Kidney (tissue), 22 donors: ENCODE measurements at places on chromosomes 2 and 18.

- DNase-seq = no peak
Observed at GRCh38 chr2:15031745-15032240, 399.3 kb downstream of the LRATD1 start.

DNA sequence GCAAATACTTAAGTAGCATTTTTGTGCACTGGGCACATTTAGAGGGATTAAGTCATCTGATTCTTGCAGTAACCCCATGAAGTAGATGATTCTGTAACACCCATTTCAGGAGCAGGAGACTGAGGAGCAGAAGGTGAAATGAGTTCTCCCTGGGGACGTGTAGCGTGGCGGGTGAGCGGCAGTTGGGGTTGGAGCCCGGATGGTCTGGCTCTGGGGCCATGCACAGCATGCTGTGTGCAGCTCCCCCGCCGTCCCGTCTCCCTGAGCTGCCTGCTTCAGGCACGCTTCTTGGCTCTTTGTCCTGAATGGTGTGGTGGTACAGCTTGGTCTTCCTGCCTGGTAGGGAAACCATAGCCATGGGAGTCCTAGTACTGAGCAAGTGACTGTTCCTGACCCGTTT, 32.4 kb downstream of the INPP4A start:
- no peak for DNase-seq

DNA sequence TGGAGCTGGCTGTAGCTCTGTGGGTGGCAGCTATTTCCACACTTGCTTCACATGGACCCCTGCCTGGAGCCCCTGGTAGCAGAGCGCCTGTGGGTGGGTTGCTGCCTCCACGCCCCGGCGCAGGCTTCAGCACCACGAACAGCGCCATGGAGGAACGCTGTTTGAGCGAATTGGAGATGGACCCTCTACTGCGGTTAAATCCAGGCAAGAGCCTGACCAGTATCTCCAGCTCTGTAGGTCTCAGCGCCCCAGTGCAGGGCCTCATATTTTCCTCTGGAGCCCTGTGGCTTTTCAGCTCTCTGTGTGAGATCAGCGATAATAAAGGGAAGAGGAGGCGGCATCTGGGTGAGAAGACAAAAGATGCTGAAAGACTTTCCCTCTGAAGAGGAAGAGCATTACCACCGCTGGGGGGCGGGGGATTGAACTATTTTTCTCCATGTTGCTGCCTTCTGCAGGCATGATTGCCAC, 12.0 kb downstream of the ONECUT2 start:
- peak; percentile 86 for DNase-seq

DNA sequence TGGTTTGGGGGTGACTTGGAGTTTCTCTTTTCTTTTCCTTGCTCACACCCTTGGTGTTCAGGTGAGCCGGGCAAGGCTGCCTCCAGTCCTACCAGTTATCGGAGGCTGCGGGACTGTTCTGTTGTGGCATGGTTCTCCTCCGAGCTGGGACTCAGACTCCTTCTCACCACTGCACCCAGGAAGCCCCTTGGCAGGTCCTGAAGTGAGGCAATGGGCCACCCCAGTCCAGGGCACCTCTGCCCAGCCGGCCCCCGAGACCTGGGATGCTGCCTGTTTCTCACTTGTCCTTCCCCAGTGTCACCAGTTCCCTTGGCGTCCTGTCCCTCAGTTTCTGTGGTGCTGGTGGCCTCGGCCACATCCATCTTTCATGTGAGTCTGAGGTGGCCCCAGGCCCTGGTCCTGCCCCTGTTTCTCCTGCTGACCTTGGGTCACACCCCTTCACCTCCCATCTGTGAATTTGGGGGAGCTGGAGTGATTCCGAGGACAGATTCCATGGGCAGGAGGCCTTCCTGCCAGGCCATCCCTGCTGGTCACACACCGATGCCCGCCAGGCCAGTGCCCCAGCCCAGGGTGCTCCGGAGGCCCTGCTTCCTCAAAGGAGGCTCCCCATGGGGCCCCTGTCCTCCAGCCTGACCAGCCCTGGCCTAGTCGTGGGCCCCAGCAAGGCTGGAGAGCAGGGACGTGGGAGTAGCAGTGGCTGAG, 6.6 kb upstream of the KLHL30 start:
- no peak for DNase-seq

DNA sequence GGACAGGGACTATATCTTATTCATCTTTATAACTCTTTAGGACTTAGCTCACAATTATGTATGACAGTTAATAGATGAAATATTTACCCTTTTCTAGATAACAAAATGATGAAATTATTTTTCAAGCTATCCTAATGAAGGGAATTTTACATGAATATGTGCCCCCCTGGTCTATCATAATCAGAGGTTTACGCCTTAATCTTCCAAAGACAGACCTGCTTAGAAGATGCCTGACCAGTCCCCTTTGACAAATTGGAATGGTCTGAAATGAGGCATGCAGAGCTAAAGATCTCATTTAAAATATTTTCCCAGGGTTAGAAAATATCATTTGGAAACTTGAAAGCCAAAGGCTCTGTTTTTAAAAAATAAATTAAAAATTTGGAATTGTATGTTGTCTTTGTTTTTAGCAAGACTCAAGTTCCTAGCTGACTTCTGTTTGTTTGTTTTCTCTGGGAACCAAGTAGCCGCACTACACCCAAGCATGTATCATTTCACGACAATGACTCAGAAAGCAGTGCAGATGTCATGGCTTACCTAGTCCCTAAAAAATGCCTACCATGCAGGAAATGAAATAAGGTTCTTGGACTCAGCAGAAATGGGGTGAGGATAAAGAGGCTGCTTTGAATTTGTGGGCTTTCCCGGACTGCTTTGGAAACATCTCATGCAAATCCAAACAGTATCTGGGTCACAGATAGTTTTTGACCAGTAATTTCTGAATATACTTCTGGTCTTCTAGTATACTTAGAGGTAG, 162.1 kb downstream of the ZEB2 start:
- no peak for DNase-seq

DNA sequence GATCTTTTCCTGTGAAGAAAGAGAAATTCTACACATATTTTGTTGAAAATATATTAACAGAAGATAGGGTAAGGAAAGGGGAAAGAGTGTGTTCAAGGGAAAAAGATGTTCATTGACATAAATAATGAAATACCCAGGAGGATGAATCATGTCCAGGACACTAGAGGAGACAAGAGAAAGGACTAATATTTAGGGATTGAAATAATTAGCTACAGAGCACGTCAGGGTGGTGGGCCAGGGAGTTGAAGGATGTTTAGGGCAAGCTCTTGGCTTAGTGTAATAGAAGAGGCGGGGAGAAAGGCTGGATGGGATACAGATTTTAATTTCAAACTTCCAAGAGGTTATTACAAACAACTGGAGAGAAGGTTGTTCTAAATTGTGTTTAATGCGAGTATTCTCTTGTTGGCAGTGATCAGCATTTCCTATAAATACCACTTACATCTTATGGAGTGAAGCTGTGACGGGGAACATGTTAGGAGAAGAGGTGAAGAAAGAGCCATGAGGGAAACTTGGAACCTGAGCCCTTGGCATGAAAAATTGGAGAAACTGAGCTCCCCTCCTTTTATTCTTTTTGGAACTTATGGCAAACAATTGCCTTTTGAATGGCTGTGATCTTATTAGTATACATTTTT, 36.6 kb upstream of the CETN1 start:
- no peak for DNase-seq

DNA sequence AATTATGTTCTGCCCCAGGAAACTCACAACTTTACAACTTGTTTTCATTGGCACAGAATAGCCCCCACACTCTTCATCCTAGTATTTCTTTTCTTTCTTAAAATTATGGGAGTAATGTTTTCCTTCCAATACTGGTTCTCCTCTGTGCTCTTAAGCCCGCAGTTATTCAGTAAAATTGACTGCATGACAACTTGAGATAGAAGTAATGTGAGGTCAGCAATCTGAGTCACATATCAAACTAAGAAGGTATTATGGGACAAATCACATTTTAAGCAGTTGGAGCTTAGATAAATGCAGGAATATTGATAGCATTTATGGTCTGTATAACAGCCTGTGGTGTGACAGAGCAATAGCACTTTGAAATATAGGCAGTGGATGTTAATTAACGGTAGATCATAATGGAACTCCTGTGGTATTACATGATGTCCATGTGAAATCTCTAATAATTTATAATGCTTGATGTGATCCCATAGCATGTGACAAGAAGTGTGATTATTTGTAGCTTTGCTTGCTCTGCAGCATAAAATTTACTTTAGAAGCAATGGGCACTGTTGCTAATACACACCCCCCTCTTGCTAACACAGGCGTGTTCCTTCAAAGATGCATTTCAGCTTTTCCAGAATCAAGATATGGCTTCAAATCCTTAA, 351.4 kb upstream of the CDH20 start:
- DNase-seq = peak; percentile 89

GRCh38 chr2:152466980-152467676, 132.2 kb downstream of the FMNL2 start:
- DNase-seq = no peak

DNA sequence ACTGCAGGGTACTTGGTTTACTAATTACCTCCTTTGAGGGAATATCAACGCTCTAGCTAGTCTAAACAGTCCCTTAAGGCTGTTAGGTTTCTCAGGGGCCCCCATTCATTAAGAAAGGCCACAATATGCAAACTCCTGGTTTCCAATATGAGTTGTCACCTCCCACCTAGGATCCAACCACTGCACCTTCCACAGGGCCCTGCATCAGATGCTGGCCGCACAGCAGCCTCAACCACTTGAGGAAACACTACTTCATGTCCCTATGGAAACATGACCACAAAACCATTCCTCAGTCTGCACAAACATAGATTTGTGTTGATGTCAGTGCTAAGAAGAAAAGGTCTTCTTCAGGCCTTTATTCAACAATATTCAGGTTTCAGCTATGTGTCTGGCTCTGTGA, 40.9 kb downstream of the STAT4 start:
- no peak for DNase-seq

DNA sequence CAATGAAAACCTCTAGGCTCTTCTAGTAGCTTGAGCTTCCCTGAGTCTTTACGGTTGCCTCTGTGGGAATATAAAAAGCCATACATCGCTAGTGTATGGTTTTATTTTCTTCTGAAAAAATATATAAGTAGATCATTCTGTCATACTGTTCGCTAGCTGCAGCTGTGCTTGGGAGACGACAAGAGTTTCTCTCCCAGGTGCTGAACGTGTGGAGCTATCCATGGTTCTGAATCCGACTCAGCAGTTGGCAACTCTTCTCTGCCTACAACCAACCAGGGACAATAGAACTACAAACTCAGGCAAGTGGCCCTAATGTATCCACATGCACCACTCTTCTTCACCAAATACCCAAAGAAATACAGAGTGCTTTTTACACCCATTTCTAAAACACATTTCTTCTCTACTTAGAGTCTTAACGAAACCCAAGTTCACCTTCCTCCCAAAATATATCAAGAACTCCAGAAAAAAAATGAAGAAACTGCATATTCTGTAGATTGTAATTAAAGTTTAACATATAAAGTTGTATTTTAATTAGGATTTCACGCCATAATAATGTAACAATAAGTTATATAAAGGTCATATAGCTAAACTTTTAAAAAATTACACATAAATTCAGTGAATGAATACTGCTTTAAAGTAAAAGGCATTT, 2.2 kb upstream of the KCNH7 start:
- DNase-seq = peak; percentile 26

DNA sequence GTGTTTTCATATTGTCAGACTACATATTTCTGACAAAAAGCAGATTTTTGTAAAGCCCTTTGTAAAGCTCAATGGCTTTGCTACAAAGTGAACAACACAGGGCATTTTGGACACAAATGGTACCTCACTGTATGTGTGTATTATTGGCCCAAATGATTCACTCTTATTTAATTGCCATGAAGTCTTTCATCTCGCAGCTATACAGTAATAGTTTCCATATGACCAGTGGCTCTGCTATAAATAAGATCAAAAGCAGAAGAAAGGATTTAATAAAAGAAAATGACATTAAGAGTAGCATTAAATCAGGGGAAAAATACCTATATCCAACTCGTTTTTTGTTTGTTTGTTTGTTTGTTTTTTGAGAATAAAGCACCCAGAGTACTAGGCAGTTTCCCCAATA, 284.0 kb upstream of the CCDC68 start:
- no peak for DNase-seq

- DNase-seq = peak; percentile 39
Observed at GRCh38 chr2:72937356-72937669, 20.0 kb downstream of the EMX1 start.

DNA sequence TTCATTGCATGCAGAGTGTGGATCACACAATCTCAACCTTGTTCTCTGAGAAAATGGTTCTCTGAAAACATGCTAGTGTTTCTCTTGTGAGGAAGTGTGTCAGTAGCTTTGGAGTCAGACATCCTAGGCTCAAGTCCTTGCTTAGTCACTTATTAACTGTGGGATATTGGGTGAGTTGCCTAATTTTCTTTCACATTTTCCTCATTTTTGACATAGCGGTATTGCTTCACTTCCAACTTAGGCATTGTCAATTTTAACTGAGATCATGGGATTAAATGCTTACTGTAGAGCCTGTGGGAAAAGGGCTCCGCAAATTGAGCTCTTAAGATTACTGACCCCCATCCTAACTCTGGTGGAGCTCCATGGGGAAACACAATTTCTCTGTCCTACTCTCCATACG, 622.2 kb downstream of the CNTNAP5 start:
- DNase-seq = no peak
